ENCODE measurements at places on chromosomes 16 and 17.

DNA sequence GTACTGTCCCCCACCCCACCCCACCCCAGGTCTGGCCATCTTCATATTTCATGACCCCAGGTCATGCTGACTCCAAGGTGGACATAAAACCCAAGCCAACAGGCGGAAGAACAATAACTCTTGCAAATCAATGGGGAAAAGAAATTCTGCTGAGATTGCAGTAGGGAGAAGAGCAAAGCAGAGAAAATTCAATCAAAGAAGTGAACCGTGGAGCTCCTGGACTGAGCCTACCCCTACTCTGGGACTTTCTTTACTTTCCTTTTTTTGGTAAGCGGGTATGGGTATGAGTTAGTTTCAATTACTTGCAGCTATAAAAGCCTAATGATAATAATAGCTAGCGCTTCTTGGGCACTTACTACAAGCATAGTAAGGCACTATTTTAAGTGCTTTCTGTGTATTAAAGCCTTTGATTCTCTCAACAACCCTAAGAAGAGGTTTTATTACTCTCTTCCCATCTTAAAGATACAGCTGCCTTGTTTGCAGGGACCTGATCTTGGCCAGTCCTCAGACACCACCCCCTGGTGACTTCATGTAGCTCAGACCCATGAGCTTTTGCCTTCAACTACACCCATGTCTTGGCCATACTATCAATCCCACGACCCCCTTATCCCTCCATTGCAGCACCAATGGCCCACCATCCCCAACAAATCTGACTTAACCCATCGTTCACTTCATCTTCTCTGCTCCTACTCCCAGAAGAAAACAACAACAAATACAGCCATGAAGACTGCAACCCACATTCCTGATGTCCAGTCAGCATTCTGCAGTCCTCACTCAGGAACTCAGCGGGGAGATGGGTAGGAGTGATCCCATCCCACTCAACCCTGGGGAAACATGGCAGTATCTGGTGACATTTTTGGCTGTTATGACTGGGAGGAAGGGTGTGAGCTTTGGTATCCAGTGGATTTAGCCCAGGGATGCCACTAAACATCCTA lies 4.4 kb downstream of the GGA2 start:
- no peak for DNase-seq

- no peak for DNase-seq
Observed at GRCh38 chr17:45011767-45012166, 39.7 kb downstream of the DCAKD start.

GRCh38 chr17:36623281-36623680 lies 21.9 kb downstream of the MRM1 start:
- DNase-seq, result no peak

DNA sequence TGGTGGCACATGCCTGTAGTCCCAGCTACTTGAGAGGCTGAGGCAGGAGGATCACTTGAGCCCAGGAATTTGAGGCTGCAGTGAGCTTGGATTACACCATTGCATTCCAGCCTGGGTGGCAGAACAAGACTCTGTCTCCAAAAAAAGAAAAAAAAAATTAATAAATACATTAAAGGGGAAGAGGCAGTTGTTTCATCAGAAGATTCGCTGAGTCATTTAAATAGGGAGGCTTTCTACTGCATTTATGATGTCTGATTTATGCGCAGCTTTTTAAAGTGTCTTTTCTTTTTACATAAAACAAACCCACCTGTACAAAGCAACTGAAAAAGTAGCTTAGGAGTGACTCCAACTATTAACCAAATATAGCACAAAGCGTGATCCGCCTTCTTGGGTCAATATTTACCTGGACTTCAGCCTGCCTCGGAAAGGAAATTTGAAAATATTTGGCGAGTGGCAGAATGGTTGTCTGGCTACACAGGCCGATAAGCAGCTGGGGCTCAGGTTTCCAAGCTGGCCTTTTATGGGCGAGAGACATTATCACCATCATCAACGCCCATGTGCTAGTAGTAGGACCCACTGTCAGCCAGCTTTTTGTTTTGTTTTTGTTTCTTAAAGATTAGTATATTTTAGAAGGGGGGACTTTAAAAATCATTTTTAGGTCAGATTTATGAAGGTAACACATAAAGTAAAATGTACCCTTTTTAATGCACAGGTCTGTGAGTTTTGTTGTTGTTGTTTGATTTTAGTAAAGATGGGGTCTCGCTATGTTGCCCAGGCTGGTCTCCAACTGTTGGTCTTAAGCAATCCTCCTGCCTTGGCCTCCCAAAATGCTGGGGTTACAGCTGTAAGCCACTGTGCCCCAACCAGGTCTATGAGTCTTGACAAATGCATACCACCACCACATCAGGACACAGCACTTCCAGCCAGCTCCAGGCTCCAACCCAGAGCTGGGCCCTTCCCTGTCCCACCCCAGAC lies 42.5 kb upstream of the RASD1 start:
- DNase-seq, result no peak

GRCh38 chr16:35194681-35195080 lies 1735.3 kb downstream of the TP53TG3F start:
- no peak for DNase-seq

DNA sequence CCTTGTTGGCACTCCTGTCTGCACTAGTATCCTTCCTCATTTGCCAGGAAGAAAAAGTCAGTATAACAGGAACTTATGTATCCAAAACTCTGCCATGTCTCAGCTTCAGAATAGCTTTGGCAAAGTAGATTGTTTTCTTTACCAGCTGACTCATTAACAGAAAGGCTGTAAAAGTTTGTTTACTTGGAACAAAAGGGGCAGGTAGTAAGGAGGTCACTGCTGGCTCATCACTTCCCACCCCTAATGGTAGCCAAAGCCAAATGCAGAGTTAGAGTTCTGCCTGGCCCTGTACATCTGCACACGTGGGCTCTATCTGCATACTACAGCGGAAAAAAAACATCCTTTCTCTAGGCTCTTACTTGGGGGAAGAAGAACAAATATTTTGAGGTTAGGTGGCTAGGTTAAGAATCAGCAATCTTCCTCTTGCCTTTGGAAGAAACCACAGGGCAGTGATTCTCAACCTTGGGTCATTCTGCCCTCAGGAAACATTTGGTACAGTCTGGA lies 90.9 kb upstream of the BCAR1 start:
- DNase-seq, result no peak

DNA sequence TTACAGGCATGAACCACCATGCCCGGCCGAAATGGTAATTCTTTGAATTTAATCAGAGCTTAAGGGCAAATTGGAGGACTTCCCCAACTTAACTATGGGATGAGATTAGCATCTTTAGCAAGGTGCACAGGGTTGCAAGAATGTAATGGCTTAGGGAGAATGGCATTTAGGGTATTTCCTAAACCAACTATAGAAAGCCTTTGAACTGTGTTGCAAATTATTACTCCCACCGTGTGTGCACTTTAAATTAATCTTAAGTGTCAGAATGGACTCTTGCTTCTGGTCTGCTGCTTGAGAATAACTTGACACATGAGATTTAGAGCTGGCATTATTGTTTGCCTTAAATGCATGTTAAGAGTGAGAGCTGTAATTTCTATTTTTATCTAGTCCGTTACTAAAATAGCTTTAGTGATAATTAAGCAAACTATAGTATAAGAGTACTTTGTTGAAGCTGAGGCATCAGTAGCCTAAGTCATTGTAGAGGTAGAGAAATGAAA lies 59.8 kb downstream of the TUBD1 start:
- no peak for DNase-seq

DNA sequence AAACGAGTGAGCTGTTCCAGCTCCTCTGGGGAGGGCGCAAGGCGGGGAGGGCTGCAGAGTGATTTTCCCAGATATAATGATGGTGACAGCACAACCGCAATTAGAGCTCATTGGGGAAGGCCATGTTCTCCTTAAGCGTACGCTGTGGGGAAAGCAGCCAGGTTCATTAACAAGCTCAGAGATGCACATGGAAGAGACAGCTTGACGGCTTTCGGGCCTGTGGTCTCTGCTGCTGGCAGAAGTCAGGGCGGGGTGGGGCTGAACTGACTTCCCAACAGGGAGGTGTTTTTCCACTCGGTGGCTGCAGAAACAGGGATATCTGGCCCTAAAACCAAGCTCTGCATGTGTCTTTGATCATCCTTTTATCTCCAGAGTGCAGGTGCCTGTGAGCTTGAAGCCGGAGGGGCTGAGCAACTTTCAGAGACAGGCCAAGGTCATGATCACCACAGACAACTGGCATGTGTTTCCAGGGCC lies 24.0 kb upstream of the CACNG1 start:
- DNase-seq, result no peak

DNA sequence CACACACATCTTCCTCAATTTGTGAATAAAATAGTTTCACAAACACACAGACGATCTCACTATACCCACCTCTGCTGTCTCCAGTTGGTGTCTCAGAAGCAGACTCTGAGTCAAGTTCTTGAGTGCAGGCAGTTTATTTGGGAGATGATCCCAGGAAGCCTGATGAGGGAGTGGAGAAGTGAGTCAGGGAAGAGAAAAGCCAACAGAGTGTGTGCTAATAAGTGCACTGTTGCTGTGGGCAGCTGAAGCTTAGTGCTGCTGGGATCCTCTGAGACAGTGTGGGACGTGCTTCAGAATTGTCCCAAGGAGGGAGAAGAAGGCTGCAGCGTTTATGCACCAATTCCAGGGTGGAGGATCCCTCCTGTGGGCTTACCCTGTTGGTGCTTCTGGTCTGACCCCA lies 423.2 kb upstream of the C16orf82 start:
- no peak for DNase-seq

DNA sequence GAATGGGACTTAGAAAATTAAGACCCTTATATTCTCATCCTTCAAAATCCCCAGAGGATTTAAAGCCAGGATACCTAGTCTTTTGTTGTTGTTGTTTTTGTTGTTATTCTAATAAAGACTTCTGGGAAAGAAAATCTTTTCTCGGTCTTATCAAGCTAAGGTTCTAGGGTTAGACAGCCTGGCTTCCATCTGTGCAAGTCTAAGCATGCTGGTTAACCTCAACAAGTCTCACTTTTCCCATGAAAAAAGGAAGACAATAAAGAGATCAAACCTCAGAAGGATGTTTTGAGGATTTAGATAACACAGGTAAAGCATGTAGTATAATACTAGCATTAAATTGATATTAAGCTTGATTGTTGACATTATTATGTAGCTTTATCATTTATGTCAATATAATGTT lies 486.4 kb upstream of the SOX9 start:
- DNase-seq, result no peak

- no peak for DNase-seq
Observed at GRCh38 chr17:67467500-67468455, 90.7 kb downstream of the PITPNC1 start.

DNA sequence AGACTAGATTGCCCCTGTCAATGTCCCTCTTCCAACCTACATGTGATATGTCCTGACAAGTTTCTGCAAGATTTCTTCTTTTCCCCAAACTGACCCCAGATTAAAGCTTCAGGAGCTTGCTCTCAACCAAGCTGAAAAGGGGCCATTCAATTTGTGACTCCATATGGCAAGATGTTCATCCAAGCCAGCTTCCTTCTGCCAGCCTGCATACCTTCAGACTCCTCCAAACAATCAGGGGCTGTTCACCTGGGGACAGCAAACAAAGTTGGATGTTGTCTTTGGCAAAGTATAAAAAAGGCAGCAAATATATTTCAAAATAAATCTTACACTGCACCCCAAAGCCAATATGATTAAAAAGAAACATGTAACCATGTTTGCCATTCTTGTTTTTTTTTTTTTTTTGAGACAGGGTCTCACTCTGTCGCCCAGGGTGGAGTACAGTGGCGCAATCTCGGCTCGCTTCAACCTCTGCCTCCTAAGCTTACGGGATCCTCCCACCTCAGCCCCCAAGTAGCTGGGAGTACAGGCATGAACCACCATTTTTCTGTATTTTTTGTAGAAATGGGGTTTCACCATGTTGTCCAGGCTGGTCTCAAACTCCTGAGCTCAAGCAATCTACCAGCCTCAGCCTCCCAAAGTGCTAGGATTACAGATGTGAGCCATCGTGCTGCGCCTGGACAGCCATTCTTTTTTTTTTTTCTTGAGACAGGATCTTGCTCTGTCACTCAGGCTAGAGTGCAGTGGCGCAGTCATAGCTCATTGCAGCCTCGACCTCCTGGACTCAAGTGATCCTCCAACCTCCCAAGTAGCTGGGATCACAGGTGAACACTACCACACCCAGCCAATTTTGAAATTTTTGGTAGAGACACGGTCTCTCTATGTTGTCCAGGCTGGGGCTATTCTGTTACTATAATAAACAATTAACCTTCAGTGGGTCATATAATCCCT lies 50.0 kb upstream of the AKAP1 start:
- DNase-seq, result no peak

DNA sequence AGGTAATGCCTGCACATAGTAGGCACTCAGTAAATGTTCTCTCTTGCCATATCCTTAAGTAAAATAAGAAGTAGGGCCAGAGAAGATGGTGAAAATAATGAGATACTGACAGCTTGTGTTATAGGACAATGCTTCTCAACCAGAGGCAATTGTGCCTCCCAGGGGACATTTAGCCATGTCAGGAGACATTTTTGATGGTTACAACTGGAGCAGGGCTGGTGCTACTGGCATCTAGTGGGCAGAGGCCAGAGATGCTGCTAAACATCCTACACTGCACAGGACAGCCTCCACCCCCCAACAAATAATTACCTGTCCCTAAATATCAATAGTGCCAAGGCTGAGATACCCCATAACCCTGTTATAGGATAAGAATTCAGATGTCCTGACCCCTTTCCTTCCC lies 1.7 kb downstream of the RAD51D start:
- DNase-seq, result no peak

- no peak for DNase-seq
Observed at GRCh38 chr17:40602445-40603443, 37.5 kb upstream of the CCR7 start.

- no peak for DNase-seq
Observed at GRCh38 chr16:4115209-4115948, 863 bp downstream of the ADCY9 start.

- DNase-seq, result no peak
Observed at GRCh38 chr17:56739376-56739775, 94.3 kb downstream of the C17orf67 start.

DNA sequence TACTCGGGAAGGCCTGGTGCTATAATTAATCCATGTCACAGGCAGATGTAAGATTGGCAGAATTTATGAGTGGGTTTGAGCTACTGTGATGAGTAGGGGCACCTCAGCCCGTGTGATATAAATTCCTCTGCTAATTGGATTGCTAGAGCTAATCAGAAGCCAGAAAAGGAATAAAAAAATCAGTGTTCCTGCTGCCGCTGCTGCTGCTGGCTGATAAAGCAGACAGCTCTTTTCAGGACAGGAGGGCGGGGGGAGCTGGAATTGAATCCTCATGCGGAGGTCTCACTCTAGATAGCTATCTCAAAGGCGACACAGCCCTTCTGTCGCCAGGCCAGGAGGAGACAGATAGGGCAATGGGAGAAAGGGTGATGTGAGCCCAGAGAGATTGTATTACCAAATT lies 182.7 kb upstream of the ZFHX3 start:
- DNase-seq, result no peak

GRCh38 chr16:76959166-76959565 lies 231.8 kb upstream of the MON1B start:
- DNase-seq, result no peak

DNA sequence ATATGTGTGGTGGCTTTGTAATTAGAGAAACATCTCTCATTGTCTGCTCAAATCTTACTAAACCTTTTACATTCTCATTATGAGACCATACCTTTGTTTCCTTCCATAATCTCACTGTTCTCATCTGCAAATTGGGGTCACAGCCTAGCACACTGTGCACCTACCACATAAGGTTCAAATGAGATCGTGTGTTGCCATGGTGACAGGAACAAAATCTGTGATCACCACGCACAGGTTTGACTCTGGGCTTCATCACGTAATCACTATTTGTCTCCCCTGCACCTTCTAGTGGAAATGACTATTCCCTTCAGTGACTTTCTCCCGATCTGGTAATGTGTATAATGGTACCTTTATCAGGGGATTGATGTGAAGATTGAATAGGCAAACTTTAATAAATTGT lies 26.1 kb downstream of the CDH8 start:
- no peak for DNase-seq

- DNase-seq, result no peak
Observed at GRCh38 chr17:6145946-6146345, 75.8 kb downstream of the WSCD1 start.
